ENCODE measurements at places on chromosomes 13 and 19. TPM values are rescaled to one million over a fixed set of nuclear protein-coding genes. Genes with fewer than 3 reads are reported as not detected.

- H3K36me3 ChIP-seq, result no peaks in the 10 kb centered on the region
- H3K4me1 ChIP-seq, result peaks cover 15% of the 10 kb centered on the region
- no peak overlapping the region for H3K4me3 ChIP-seq
- peak overlapping the region; percentile 84 for H3K27ac ChIP-seq
- no peak for DNase-seq
These were observed 14.3 kb downstream of the BCAT2 start for GRCh38 chr19:48796298-48797083.

Gene TEKTIP1
- not detected for total RNA-seq

- H3K27me3 ChIP-seq, result no peaks in the 10 kb centered on the region
- H3K27ac ChIP-seq, result peak overlapping the region; percentile 83
- H3K4me3 ChIP-seq, result peak overlapping the region; percentile 39
- H3K4me1 ChIP-seq, result peaks cover 25% of the 10 kb centered on the region
These were observed 8.6 kb downstream of the ZSCAN5A start for GRCh38 chr19:56306016-56306415.

Gene ZNF160
- 16.8 TPM for total RNA-seq

Gene SPTBN4
- 6.1 TPM for total RNA-seq

- H3K4me3 ChIP-seq, result no peak overlapping the region
- no peaks in the 10 kb centered on the region for H3K36me3 ChIP-seq
- no peak for DNase-seq
- H3K4me1 ChIP-seq, result peaks cover 56% of the 10 kb centered on the region
- peak overlapping the region; percentile 50 for H3K27ac ChIP-seq
These were observed 26.4 kb downstream of the B3GLCT start for GRCh38 chr13:31225998-31226675.
